ENCODE measurements at places on chromosomes 16 and 17. TPM values are rescaled to one million over a fixed set of nuclear protein-coding genes. Genes with fewer than 3 reads are reported as not detected.

The CDIP1 gene
- 7.9 TPM for total RNA-seq

DNA sequence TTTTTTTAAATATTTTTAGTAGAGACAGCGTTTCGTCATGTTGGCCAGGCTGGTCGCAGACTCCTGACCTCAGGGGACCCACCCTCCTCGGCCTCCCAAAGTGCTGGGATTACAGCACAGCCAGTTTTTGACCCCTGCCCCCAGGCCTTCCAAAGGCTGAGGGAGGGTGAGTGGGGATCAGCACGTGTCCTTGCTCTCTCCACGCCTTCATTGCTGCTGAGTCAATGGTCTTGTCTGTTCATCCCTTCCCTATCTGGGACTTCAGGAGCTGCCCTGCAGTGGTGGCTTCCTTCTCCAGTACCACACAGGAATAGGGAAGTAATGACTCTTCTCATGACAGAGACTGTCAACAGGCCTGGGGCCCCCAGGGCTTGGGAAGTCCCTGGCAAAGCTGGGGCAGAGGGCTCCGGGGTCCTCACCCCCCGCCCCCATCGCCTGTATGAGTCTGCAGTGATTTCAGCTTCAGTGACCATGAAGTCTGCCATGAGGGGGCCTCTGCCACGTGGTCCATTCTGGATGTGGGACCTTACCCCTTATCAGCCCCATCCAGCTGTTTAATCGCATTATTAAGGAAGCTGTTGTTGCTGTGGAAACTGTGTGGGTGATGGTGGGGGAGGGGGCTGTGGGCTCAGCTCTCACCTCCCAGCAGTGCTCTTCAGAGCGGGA lies 6.1 kb downstream of the ABCC3 start:
- H3K36me3 ChIP-seq = no peaks in the 10 kb centered on the region
- H3K27ac ChIP-seq = peak overlapping the region; percentile 86
- H3K4me1 ChIP-seq = peaks cover 61% of the 10 kb centered on the region
- no peak for DNase-seq
- no peaks in the 10 kb centered on the region for H3K27me3 ChIP-seq

GRCh38 chr17:60139438-60140285 lies 10.1 kb upstream of the CA4 start:
- H3K27me3 ChIP-seq = peaks cover 17% of the 10 kb centered on the region
- no peaks in the 10 kb centered on the region for H3K36me3 ChIP-seq
- peaks cover 40% of the 10 kb centered on the region for H3K4me1 ChIP-seq
- no peak overlapping the region for H3K27ac ChIP-seq
- H3K4me3 ChIP-seq = no peak overlapping the region

DNA sequence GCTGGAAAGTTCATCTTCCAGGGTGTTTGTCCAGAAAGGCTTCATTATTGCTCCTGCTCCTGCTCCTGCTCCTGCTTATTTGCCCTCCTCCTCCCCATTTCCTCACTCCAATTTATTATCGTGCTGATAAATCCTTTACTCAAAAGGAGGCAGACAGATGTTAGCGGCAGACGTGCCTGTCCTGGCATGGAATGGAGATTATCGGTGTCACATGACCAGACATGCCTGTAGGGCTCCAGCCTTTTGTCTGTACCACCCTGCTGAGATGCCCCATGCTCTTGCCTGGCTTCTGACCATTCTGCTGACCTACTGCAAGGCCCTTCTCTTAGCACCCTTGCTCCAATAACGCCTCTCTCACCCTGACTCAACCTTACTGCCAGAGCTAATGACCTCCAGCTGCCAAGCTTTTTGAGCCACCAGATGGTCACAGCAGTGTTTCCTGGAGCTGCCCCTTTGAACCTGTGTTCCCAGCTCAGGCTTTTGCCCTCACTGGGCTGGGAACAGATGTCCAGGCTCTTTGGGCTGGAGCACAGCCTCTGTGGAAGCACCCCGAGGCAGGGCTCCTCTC lies 12.8 kb downstream of the DNAH9 start:
- H3K27ac ChIP-seq = no peak overlapping the region
- H3K4me1 ChIP-seq = no peaks in the 10 kb centered on the region
- no peak for DNase-seq

- H3K36me3 ChIP-seq = no peaks in the 10 kb centered on the region
- no peaks in the 10 kb centered on the region for H3K27me3 ChIP-seq
- no peak overlapping the region for H3K4me3 ChIP-seq
- H3K4me1 ChIP-seq = peaks cover 39% of the 10 kb centered on the region
- H3K27ac ChIP-seq = no peak overlapping the region
- DNase-seq = no peak
Observed at GRCh38 chr17:42362245-42362961, 25.8 kb downstream of the STAT3 start.

The TEX14 gene
- total RNA-seq = 0.13 TPM

- no peaks in the 10 kb centered on the region for H3K27me3 ChIP-seq
- H3K27ac ChIP-seq = no peak overlapping the region
- DNase-seq = no peak
- H3K36me3 ChIP-seq = no peaks in the 10 kb centered on the region
- H3K4me1 ChIP-seq = no peaks in the 10 kb centered on the region
- H3K4me3 ChIP-seq = no peak overlapping the region
Observed at GRCh38 chr17:17321356-17322025, 18.3 kb downstream of the NT5M start.

- no peak overlapping the region for H3K27ac ChIP-seq
- peaks cover 2% of the 10 kb centered on the region for H3K4me1 ChIP-seq
- H3K36me3 ChIP-seq = peaks cover 37% of the 10 kb centered on the region
- H3K27me3 ChIP-seq = no peaks in the 10 kb centered on the region
- no peak overlapping the region for H3K4me3 ChIP-seq
Observed at GRCh38 chr17:42809250-42809649, 10.6 kb downstream of the CNTD1 start.

DNA sequence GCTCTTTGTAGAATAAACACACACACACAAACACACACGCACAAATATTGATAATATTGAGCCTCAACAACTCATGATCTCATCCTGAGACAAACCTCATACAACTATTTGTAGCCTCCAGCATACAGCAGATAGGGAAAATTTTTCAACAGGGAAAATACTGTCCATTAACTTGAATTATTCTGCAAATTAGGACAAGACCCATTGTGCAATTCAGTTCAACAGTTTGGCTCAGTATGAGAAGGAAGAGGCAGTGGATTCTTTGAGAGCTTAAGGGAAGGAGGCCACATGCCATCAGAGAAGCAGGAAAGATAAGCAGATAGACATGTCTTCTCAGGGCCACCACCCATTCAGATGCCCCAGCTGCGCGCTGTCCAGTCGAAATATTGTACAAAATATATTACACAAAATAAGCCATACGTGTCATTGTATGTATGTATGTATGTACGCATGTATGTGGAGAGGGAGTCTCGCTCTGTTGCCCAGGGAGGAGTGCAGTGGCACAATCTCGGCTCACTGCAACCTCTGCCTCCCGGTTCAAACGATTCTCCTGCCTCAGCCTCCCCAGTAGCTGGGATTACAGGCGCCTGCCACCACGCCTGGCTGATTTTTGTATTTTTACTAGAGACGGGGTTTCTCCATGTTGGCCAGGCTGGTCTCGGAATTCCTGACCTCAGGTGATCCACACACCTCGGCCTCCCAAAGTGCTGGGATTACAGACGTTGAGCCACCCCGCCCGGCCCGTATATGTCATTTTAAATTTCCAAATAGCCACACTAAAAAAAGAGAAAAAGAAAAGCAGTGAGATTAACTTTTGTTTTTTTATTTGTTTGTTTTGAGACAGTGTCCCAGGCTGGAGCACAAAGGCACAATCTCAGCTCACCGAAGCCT lies 1.8 kb downstream of the ZC3H7A start:
- H3K27me3 ChIP-seq = no peaks in the 10 kb centered on the region
- DNase-seq = no peak
- H3K4me1 ChIP-seq = peaks cover 68% of the 10 kb centered on the region

The SLC6A2 gene
- total RNA-seq = not detected

DNA sequence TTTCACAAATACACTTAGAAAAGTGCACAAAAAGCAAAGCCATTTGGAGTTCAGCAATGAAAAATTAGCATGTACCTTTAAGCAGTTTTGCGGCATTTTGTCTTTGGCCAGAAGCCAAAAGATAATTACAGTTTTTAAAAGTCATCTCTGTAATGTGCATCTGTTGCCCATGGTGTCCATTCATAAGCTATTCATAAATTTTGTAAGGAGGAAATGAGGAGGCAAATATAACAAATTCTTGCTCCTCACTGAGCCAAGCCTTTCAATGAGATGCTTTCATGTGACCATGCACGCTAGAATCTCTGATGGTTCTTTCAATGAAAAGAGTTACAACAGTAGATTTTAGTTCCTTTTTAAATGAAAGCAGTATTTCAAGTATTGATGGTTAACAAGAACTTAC lies 247.1 kb upstream of the MON1B start:
- H3K27ac ChIP-seq = no peak overlapping the region
- no peak overlapping the region for H3K4me3 ChIP-seq
- H3K36me3 ChIP-seq = no peaks in the 10 kb centered on the region
- no peaks in the 10 kb centered on the region for H3K4me1 ChIP-seq
- no peaks in the 10 kb centered on the region for H3K27me3 ChIP-seq

DNA sequence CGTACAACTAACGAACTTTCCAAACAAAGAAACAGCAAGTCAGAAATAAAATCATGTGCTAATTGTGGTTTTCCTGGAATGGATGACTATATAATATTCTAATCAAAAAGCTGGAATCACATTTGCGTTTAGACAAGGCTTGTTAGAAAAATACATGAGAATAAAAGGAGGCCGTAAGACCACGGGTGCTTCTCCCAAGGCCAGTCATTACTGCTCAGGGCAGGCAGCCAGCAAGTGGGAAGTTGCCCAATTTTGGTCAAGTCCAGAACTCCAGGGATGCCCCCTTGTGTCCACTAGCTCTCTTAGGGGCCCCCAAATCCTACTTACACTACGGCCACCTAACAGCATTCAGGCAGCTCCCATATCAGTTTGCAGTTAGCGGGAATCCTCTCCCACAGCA lies 25.9 kb upstream of the LYRM9 start:
- DNase-seq = no peak
- H3K27me3 ChIP-seq = no peaks in the 10 kb centered on the region
- no peaks in the 10 kb centered on the region for H3K36me3 ChIP-seq
- H3K27ac ChIP-seq = no peak overlapping the region

The SEPTIN1 gene
- not detected for total RNA-seq

DNA sequence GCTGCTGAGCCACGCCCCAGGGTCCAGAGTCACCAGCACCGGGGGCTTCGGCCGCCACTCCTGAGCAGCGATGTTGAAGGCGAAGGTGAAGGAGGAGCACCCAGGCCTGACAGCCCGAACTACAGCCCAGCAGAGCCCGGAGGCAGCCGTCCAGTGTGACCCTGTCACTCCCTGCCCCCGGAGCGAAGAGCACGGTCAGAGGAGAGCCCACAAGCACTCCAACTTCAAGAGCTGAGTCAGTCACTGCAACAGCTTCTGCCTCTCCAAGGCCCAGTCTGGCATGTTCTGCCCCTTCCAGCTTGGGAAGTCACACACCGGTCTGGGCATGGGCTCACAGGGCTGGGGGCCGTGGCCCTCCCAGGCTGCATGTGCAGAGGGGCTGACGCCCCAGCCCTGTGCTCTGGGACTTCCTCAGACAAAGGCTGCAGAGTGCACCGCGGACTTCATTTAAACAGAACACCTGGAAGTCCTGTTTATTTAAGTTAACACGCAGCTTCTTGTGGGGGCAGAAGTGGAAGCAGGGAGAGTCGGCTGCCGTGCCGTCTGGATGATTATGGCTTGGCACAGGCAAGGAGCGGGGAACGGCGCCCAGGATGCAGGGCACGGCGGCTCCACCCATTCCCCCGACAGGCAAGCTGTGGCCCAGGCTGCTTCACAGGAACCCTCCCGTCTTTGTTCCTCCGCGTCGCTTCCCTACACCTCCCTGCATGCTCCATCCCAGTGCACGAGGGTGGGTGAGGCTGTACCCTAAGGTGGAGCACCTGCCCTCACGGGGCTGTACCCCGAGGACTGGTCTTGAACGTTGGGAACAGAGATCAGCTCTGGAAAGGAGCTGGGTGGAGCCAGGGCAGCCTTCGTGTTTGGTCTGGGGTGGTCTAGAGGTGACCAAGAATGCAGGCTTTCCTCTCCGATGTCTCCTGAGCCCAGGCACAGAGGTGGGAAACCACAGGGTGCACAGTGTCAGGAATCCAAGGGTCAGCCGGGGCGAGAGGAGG lies 68.9 kb upstream of the METRNL start:
- H3K36me3 ChIP-seq = peaks cover 19% of the 10 kb centered on the region
- H3K27ac ChIP-seq = no peak overlapping the region
- DNase-seq = peak; percentile 82
- no peak overlapping the region for H3K4me3 ChIP-seq

DNA sequence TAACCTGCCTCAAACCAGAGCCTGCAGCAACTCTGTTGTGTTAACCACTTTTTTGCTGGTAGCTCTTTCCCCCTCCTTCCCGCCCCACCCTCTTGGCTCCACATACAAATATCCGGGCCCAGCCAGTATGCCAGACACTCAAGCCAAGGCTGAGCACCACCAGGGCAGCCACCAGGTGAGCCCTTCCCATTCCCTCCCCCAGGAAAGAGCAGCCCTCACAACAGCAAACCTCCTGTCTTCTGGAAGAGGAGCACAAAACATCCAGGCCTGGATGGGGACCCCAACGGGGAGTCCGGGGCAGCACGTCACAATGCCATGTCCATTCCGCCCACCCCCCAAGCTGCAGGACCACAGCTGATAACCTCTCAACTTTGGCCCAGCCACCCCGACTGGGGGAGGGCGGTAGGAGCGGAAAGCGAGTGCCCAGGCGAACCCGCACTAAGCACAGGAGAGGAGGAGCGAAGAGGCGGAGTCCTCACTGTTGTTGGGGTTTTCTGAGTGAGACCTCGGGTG lies 757 bp downstream of the ORMDL3 start:
- peaks cover 27% of the 10 kb centered on the region for H3K36me3 ChIP-seq
- no peak overlapping the region for H3K27ac ChIP-seq
- no peak for DNase-seq
- H3K4me1 ChIP-seq = peaks cover 38% of the 10 kb centered on the region

GRCh38 chr16:89201439-89202377 lies 1.4 kb upstream of the SLC22A31 start:
- H3K36me3 ChIP-seq = no peaks in the 10 kb centered on the region
- H3K4me1 ChIP-seq = no peaks in the 10 kb centered on the region
- H3K4me3 ChIP-seq = no peak overlapping the region

GRCh38 chr17:43546319-43547188 lies at the start of gene ETV4:
TSS of gene ETV4 (minus strand) at chr17:43546340. CDS start at chr17:43545617, 723 bp downstream.
- peak within 1 kb of the TSS; percentile 49 for H3K4me3 ChIP-seq
- H3K36me3 ChIP-seq = no peaks in the 10 kb centered on the region
- no peaks in the 10 kb centered on the region for H3K27me3 ChIP-seq
- peaks cover 35% of the 10 kb centered on the region for H3K4me1 ChIP-seq
- H3K27ac ChIP-seq = peak within 1 kb of the TSS; percentile 49

DNA sequence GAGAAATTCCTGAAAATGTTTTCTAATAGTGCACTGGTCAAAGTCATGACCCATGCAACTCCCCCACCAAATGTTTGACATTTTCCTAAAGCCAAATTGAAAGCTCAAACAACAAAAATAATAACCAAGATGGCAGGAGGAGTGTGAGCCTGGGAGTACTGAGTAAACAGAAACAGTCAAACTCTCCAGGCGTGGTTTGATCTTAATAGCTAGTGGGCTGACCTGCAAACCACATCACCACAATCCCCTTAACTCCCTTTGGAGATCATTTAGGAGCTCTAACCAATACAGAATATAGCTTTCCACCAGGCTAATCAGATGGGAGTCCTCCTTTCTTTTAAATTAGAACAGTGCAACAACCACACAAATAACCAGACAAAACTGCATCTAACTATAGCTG lies 19.2 kb upstream of the MEIOC start:
- H3K36me3 ChIP-seq = no peaks in the 10 kb centered on the region
- H3K27ac ChIP-seq = no peak overlapping the region
- H3K27me3 ChIP-seq = no peaks in the 10 kb centered on the region

GRCh38 chr16:85449191-85449884 lies 163.8 kb upstream of the GSE1 start:
- H3K27ac ChIP-seq = no peak overlapping the region
- H3K36me3 ChIP-seq = no peaks in the 10 kb centered on the region
- H3K4me3 ChIP-seq = no peak overlapping the region
